Smooth muscle cell of the brain vasculature (primary cell): ENCODE measurements at places on chromosomes 3 and 15.

DNA sequence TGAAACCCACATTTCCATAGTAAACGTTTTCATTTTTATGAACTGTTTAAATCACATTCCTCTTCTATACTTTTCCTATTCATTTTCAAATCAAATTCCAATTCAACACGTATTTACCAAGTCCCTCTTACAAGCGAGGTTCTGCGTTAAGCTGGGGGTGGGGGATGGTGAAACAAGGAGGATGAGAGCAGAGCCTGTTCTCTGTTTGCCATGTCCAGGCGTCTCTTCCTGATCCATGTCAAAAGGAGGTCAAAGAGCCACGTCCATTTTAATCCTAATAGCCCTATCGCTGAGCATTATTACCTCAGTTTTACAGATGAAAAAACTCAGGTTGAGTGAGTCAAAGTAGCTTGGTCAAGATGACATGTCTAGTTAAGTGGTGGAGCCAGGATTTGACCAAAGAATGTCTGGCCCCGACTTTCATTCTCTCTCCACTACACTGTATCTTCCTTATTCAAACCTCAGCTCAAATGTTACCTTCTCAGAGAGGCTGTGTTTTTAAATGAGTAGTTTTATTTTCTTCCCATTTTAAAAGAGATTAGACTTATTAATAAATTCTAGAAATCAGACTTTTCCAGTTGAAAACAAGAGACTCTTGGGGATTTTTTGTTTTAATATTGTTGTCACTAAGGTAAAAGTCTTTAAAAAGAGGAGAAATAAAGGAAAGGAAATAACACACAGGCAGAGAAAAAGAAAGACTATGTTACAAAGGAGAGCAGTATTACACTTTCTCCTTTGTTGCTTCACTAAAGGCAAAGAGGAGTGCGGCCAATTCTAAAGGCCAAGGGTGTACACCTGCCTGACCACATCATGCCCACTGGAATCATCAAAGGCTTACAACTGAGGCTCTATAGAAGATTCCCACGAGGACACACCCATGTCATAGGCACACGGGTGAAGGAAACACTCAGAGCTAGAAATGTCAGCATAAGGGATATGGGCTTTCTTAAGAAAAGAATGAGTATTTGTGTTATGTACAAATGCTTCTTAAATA, 42.4 kb downstream of the MYO5A start:
- no peak for DNase-seq

DNA sequence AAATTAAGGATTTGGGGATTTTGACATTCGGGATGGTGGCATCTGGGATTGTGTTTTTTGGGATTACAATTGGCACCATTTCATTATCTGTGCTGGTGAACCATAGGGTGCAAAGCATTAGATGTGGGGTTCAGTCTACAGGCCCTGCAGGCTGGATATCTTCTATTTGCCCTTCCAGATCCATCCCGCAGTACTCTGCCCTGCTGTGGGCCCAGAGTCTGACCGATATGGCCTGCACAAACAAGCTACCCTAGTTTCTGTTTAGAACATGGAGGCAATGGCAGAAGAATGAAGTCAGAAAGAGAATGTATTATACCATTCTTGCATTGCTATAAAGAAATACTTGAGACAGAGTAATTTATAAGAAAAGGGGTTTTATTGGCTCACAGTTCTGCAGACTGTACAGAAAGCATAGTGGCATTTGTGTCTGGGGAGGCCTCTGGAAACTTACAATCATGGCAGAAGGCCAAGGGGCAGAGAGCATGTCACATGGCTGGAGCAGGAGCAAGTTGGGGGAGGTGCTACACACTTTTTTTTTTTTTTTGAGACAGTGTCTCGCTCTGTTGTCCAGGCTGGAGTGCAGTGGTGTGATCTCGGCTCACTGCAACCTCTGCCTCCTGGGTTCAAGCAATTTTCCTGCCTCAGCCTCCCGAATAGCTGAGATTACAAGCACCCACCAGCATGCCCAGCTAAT, 93.7 kb downstream of the NCEH1 start:
- no peak for DNase-seq

DNA sequence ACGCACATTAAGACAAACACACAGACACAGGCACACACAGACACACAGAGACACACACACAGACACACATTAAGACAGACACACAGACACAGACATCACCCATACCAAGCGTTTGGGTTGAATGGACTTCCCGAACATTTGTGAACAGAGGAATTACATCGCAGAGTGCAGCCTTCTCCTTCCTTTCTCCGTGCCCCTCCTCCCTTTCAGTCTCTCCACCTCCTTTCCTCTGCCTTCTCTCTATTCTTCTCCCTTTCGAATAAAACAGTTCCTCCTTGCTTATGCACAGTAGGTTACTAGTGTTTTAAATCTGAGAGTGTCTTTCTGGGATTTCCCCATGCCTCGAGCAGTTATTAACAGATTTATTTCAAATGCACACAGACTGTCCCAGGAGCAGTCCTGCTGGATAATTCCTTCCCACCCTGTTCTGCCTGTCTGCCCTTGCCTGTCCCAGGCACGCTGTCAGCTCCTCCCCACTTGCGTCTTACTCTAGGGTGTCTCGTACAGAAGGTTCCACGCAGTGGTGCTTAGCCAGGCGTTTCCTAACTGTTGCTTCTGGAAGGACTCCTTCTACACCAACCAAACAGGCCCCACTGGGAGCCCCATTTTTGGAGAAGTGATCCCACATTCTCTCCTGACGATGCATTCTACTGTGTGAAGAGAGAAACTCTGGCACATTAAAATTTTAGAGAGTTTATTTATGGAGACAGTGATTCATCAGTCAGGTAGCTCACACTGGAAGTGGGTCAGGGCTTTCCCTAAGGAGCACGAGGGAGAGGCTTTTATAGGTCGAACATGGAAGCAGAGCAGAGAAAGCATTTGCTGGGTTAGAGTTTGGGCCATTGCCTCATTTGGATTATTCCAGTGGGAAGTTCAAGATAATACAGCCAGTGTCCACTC, 163.8 kb downstream of the SV2B start:
- DNase-seq = no peak

GRCh38 chr3:194527726-194528125, 40.9 kb upstream of the ATP13A3 start:
- DNase-seq = no peak

- no peak for DNase-seq
Measured at GRCh38 chr3:150057227-150057626, 86.5 kb upstream of the PFN2 start.

DNA sequence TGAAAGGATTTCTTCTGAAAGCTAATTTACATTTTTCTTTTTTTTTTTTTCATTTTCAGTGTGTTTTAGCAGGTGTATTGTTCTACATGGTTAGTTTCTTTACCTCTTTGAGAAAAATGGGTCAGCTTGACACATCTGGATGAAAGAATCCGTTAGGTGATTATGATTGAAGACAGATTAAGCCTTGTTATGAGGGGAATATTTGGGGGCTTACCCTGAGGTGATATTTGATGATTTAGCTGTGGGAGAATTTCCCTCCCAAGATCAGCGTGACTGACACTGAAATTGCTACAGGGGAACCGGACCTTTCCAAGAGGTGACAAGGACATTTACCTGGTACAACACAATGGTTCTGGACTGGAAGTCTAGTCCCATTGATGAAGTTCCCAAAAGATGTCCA, 147.5 kb downstream of the NFKBIZ start:
- no peak for DNase-seq

- DNase-seq = no peak
Measured at GRCh38 chr3:49998326-49998725, 58.4 kb downstream of the RBM6 start.

GRCh38 chr3:43523454-43524053, 98.3 kb downstream of the ANO10 start:
- no peak for DNase-seq

DNA sequence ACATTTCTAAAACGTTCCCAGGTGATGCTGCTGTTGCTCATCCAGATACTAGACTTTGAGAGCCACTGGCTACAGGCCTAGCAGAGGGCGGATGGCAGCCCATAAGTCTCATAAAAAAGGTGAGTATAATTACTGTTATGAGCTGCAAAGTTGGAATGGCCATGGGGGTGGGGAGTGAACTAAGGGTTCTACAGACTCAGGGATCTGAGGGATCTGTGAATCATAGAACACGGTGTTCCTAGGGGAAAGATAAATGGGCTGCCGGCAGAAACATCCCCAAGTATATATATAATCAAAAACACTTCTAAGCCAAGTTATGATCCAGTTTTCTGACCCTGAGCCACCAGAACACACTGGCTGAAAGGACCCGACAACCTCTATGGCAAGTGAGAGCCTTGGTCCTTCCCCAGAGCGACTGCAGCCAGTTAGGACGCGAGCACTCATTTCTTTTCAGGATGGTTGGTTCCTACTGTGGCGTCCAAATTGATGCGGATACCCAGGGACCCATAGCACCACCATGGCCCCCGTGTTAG, 7.9 kb upstream of the SYNM start:
- DNase-seq = no peak

DNA sequence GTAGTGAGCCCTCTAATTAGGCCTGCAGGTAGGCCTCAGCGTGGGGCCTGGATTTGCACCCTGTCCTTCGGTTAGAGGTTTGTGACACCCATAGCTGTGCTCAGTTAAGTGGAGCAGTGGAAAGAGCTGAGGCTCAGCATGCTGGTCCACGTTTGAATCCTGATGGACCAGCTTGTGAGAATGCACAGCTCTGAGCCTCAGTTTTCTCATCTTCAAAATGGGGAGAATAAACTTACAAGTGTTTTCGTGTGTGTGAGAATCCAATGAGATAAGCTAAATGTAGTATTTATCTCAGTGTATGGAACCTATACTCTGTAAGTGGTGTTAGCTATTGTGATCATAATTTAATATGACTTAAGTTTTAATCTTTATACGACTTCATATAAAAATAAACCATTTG, 22.5 kb downstream of the EEFSEC start:
- no peak for DNase-seq

GRCh38 chr3:27185231-27185989, 183.8 kb downstream of the NEK10 start:
- DNase-seq = no peak

GRCh38 chr3:46484911-46485778, 12.6 kb upstream of the RTP3 start:
- DNase-seq = no peak

GRCh38 chr15:60155661-60156060, 151.6 kb downstream of the FOXB1 start:
- DNase-seq = no peak

DNA sequence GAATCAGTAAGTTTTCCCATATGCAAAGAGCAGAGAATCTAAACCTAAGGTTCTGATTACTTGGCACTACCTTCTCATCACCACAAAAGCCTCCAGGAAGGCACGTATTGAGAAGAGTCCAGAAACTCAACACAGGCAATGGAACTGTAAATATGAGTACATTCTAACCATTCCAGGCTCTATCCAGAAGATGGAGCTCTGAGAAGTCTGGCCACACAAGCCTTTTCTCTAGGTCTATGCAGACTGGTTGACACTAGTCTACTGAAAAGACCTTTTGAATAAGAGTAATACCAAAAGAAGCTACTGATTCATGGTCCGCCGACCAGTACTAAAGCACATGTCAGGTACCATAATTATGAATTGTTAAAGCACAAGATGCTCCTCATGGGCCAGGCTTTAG, 12.2 kb upstream of the NCKIPSD start:
- DNase-seq = no peak

DNA sequence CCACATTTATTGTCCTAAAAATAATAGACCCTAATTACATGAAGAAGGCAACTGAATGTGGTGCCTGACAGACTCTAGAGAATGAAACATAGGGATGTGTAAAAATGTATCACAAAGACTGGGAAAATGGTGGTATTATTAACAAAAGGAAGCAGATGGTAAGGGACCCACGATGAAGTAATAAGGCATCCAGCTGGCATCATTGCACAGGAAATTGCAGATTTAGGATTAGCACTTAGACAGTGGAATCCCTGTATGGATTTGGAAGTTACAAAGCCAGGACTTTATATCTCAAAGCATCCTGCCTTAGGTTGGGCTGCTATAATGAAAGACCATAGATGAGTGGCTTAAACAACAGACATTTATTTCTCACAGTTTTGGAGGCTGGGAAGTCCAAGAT, 104.3 kb downstream of the PPM1L start:
- no peak for DNase-seq

DNA sequence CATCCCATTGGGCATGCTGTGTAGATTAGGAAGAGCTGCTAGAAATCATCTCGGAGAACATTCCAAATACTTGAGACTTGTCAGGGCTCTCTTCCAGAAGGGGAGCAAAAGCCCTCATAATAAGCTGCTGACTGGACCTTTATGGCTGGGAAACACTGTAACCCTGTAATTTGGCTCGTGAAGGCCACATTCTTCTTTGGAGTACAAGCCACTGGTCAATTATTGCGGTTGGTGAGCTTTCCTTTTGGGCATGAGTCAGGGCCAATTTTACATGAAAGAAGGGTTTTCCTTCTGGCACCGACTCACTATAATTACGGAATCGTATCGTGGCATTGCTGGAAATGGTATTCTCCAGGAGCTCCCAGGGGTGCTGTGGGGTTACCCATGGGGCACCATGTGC, 434.5 kb upstream of the RGMA start:
- DNase-seq = no peak

- DNase-seq = no peak
Measured at GRCh38 chr3:126526668-126527005, 2.7 kb downstream of the CHST13 start.

GRCh38 chr15:101469520-101470288, 19.8 kb downstream of the PCSK6 start:
- DNase-seq = no peak

- no peak for DNase-seq
Measured at GRCh38 chr3:880371-880770, 212.5 kb upstream of the CNTN6 start.

DNA sequence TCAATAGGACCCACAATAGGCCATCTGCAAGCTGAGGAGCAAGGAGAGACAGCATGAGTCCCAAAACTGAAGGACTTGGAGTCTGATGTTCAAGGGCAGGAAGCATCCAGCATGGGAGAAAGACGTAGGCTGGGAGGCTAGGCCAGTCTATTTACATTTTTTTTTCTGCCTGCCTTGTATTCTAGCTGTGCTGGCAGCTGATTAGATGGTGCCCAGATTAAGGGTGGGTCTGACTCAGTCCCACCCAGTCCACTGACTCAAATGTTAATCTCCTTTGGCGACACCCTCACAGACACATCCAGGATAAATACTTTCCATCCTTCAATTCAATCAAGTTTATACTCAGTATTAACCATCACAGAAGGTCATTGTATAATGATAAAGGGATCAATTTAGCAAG, 15.9 kb upstream of the PIAS1 start:
- no peak for DNase-seq
